ENCODE measurements at places on chromosomes 16 and 17.

GRCh38 chr16:2275476-2276367, 7.8 kb upstream of the RNPS1 start:
- no peak for DNase-seq

GRCh38 chr17:66441101-66441661, 138.8 kb downstream of the PRKCA start:
- DNase-seq = no peak

GRCh38 chr16:67269766-67270165, 9.6 kb upstream of the PLEKHG4 start:
- no peak for DNase-seq

GRCh38 chr17:66481271-66481670, 178.9 kb downstream of the PRKCA start:
- no peak for DNase-seq

- peak; percentile 2 for DNase-seq
Observed at GRCh38 chr16:27427538-27427937, 25.6 kb downstream of the IL21R start.

DNA sequence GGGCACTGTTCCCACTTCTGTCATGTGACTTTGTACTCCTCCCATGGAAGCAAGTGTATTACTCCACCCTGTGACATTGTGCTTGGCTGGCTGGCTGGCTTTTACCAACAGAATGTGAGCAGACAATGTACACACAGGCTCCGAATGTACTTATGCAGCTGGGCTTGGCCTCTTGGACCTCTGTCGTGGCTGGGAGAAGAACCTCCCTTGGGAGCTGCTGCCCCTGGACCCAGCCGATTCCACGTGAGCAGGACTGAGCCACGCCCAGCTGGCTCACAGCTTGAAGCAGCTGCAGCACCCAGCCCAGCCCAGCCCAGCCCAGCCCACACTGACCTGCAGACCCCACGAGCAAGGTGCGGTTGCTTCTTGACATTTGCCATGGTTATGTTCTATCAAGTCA, 177.5 kb downstream of the RBFOX3 start:
- DNase-seq = no peak

DNA sequence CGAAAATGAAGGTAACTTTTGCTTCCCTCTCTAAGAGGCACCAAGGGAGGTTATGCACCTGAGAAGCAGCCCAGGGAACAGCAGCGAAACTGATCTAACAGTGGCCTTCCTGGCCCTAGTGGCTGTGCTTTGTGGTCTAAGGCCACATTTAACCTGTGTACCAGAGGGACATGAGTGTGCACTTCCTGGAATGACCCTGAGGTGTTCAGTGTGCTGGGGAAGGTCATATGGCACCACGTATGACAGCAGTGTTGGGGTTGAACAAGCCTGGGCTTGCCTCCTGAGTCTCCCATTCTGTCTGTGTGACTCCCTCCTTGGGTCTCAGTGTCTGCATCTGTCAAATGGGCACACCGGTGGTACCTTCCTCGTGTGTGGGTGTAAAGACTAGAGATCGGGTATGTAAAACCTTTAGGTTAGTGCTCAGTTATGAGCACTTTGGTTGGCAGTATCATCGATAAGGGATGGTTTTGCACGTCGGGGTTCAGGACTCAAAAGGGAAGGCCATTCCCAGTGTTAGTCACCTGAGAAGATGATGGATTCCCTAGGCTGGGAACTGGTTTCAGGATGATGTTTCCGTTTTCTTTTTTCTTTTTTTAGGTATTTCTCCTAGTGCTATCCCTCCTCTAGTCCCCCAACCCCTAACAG, 31.9 kb downstream of the PLCG2 start:
- no peak for DNase-seq

DNA sequence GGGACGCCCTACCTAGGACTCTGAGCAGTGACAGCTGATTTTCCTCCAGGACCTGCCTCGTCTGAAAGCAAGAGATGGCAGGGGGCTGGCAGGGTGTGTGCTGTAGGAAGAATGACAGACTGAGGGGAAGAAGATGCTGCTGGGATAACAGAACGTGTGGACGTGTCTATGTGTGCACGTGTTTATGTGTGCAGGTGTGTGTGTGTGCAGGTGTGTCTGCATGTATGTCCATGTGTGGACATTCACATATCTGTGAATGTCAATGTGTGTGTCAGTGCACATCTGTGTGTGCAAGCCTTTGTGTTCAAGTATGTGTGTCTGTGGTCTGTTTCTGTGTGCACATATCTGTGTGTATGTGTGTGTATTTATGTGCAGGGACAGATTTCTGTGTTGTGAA, 132.5 kb downstream of the SDK2 start:
- DNase-seq = no peak

- no peak for DNase-seq
Observed at GRCh38 chr16:4606354-4606753, 8.3 kb downstream of the UBALD1 start.

GRCh38 chr17:31693433-31694220, 165.4 kb downstream of the COPRS start:
- no peak for DNase-seq

DNA sequence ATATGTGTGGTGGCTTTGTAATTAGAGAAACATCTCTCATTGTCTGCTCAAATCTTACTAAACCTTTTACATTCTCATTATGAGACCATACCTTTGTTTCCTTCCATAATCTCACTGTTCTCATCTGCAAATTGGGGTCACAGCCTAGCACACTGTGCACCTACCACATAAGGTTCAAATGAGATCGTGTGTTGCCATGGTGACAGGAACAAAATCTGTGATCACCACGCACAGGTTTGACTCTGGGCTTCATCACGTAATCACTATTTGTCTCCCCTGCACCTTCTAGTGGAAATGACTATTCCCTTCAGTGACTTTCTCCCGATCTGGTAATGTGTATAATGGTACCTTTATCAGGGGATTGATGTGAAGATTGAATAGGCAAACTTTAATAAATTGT, 26.1 kb downstream of the CDH8 start:
- DNase-seq = no peak

- peak; percentile 8 for DNase-seq
Observed at GRCh38 chr17:46977348-46977747, 1.7 kb downstream of the RPRML start.

- DNase-seq = peak; percentile 48
Observed at GRCh38 chr17:39800540-39800939, 62.8 kb downstream of the GRB7 start.

GRCh38 chr17:871751-872519, 89.8 kb downstream of the MRM3 start:
- no peak for DNase-seq

- DNase-seq = peak; percentile 43
Observed at GRCh38 chr16:50313596-50314478, 47.5 kb downstream of the ADCY7 start.

GRCh38 chr16:86497551-86498021, 12.7 kb upstream of the FOXF1 start:
- DNase-seq = no peak

GRCh38 chr17:44277976-44278375, 10.0 kb upstream of the SLC4A1 start:
- no peak for DNase-seq

- no peak for DNase-seq
Observed at GRCh38 chr16:28866454-28866804, 2.8 kb downstream of the SH2B1 start.

GRCh38 chr17:49390548-49391324, 23.9 kb downstream of the PHB1 start:
- peak; percentile 37 for DNase-seq
